ENCODE measurements at places on chromosomes 5 and 9.

DNA sequence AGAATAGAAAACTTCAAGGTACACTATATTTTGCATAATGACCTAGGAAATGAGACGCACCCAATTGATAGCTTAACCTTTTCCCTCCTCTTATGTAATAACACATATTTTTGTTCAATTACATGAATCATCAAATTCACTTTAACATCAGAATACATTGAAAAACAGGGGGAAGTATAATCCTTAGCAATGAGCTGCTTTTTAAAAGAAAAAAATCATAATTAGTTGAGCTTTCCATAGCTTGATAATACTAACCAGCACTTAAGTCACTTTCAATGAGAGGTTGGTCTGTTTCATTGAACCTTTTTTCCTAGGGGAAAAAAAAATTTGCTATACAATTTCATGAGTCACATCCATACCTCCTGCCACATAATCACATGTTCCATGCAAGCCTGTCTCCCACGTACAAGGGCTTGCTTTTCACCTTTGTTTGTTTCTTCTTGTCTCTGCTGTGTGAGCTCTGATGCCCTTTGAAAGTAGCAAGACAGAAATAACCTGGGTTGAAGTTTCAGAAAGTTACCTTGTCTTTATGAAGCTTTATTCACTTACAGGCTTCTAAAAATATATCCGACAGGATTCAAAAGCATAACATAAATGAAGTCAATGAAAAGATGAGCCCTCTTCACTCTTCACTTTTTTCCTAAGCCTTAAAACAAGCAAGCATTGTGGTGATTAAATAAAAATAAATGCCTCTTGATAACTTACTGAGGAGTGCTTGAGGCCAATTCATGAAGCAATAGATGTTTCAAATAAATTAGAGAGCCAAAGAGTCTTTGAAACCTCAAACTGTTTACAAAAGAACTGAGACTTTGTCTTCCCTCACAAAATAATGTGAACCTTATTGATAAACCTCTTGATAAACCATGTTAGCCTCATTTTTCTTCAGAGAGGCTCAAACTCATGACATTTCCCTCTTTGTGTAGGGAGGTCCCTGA is 108.5 kb downstream of the FEM1C start:
- no peak for DNase-seq

GRCh38 chr5:177419046-177419445 is 7.4 kb upstream of the GRK6 start:
- no peak for DNase-seq

DNA sequence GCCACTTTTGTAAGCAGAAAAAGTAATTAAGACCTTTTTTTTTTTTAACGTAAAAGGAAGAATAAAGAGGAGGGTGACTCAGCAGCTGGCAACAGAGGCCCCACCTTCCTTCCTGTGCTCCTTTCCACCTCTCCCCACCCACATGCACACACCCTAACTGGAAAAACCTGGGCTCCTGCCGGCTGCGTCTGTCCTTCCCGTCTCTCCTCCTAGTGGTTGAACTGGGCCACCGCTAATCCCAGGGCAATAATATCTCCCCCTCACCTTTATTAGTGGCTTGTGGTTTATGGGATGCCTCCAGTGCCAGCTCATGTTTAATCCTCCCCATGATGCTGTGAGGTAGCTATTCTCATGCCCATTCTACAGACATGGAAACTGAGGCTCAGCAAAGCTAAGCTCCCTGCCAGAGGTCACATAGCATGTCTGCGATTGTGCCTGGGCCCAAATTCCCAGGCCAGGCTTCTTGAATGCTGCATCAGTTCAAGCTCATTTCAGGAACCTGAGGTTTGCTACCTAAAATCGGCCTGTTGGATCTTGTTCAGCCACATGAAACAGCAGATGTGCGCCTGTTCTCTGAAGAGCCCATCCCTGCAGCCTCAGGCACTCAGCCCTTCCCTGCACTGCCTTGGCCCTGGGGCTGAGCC is 60.9 kb upstream of the IL17B start:
- no peak for DNase-seq

- DNase-seq: no peak
Measured at GRCh38 chr5:173011566-173011965, 28.0 kb downstream of the ATP6V0E1 start.

GRCh38 chr5:142961440-142962173 is 191.4 kb downstream of the ARHGAP26 start:
- no peak for DNase-seq

DNA sequence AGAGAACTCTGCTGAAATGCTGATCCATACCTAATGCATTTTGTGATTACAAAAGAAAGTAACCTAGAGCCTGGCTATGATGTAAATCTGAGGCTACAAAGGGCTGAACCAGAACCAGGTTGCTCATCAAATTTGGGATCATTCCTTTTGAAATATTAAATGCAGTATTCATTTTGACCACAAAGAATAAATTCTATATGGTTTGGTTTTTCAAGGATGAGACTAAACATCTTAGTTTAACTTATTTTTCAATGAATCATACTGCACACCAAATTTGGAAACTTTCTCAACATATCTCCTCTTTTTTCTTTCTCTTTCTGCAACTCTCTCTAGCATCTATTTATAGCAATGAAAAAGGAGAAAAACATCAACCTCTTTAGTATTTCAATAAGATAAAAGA is 46.5 kb downstream of the CEMIP2 start:
- no peak for DNase-seq

DNA sequence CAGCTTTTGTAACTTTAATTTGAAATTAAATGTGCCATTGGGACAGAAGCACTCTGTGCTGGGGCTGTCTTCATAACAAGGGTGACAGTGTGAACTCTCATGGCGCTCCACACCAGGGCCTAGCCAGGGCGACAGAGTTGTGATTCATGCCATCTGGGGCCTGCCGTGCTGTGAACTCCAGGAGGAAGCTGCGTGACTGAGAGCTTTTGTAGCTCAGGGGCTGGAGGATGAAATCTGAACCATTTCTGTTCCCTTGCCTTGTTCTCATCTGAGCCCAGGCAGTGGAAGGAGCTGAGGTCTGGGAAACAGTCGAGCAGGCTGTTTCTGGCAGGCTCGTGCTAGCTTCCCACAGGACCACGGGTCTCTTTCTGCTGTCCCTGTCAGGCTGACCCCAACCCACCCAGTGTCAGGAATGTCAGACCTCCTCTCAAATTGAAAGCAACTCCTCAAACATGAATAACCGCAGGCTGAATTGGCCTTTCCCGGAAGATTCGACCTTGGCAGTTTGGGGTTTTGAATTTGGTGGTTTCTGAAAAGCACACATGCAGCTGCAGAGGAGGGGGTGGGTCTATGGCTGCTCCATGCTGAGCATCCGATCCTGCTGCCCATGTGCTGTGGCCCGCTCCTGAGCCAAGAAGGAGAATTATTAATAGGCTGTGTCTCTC is 69.2 kb upstream of the RPS23 start:
- no peak for DNase-seq

- no peak for DNase-seq
Measured at GRCh38 chr5:141771031-141771430, 89.0 kb upstream of the ARAP3 start.

DNA sequence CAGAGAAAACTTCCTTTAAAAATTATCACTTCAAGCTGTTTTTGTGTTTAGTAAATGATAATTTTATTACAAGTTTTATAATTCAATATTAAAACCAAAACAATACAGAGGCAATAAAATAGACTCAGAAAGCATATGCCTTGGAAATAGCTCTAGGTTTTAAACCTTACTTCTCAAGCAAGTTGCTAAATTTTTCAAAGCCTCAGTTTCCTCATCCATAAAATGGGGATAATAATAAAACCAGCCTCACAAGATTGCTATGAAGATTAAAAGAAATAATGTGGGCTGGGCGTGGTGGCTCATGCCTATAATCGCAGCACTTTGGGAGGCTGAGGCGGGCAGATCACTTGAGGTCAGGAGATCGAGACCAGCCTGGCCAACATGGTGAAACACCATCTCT is 62.8 kb downstream of the TTLL11 start:
- no peak for DNase-seq

- no peak for DNase-seq
Measured at GRCh38 chr5:39107350-39107749, 33.2 kb upstream of the RICTOR start.

- DNase-seq: no peak
Measured at GRCh38 chr5:151056379-151057325, 24.2 kb downstream of the TNIP1 start.

DNA sequence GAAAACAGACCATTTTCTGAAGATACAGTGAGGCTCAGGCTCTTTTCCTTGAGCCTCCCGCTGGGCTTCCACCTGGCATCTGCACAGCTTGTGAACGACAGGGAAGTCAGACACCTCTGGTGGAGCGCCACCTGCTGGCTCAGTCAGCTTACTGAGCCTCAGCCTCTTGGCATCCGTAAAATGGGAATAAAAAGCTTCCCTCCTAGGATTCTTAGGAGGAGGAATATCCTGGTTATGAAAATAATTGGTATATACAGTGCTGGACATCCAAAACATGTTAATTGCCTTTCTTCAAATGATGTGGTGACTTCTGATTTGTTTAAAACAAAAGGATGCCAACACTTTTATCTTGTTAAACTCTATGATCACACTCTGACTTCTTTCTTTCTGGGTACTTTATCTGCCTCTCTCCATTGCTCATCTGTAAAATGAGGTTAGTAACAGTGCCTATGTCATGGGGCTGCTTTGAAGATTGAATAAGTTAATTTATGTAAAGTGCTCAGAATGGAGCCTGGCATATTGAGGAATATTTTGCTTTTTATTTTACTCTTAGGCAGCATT is 67.5 kb downstream of the MAMDC2 start:
- peak; percentile 51 for DNase-seq

GRCh38 chr5:128667751-128668150 is 129.7 kb upstream of the FBN2 start:
- no peak for DNase-seq

DNA sequence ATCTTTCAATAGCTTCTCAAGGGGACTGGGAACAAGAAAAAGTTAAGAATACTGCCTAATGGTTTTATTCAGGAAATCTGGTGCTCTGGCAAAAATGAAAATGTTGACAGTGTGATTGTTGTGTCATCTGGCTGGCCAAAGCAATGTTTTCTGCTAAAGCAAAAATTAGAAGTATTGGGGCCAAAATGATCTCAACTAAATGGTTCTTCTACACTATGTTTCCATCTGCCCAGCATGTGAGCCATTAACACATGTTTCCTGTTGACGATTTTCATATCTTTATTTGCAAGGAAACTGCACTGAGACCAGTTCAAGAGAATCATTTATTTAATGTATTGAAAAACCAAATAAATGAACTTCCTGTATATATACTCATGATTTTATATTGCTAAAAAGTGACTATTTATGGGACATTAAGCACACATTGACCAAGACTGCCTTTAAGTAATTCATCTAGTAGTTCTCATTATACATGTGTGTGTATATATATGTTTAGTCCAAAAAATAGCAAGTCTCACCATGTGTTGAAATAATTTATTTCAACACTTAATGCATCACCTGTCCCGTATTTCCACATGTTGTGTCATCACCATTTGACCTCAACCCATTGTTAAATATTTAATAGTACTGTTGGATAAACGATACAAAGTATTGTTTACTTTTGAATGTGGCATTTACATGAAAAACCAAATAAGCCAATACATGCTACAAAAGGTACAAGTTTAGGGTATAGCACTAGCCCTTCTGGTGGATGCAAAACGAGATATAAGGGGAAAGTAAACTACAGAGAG is 7.5 kb upstream of the FST start:
- no peak for DNase-seq

- DNase-seq: no peak
Measured at GRCh38 chr9:38435521-38435920, 11.3 kb upstream of the IGFBPL1 start.

Data from stimulated activated CD4-positive, alpha-beta T cell treated with anti-CD3 and anti-CD28 coated beads, Interleukin-1b, Interleukin-23, amount 100 ng/mL, for 48 hours (primary cell).